ENCODE measurements at places on chromosomes 6 and 20.

GRCh38 chr6:126640921-126641320 is 301.0 kb downstream of the CENPW start:
- DNase-seq: no peak

DNA sequence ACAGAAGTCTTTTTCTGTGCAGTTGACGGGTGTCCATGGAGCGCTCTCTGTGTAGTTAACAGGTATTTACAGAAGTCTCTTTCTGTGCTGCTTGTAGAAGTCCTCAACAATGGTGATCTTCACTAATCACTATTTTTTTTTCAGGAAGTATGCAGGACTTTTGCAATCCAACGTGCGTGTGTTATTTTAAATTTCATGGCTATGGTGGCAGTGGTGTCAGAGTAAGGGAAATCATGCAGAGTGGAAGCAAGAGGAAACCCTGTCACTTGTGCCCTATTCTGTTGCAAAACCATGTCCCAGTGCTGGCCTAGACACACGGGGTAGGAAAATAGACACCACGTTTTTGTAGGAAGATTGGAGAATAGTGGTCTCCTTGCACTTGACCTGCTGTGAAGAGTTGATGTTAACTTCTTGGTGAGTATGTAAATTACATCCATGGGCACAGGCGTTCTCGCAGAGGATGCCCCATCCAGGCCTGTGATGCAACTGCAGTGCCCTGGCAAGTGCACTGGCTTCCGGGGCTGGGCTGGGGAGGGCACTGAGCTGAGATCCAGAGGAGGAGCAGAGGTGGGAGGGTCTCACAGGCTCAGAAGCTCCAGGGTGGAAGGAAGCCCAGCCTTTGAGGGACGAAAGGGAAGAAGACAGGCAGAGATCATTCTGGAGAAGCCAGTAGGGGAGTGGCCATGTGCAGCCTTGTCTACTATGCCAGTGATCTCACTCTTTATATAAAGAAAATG is 146.5 kb downstream of the SYCP2 start:
- DNase-seq: no peak

DNA sequence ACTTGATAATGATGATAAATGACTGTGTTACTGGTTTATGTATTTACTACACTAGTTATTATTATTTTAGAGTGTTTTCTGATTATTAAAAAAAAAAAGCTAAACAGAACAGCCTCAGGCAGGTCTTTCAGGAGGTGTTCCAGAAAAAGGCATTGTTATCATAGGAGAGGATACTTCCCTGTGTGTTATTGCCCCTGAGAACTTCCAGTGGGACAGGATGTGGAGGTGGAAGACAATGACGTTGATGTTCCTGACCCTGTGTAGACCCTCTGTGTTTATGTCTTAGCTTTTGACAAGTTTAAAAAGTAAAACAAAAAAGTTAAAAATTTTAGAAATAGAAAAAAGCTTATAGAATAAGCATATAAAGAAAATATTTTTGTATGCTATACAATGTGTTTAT is 49.1 kb downstream of the NCOA7 start:
- no peak for DNase-seq

DNA sequence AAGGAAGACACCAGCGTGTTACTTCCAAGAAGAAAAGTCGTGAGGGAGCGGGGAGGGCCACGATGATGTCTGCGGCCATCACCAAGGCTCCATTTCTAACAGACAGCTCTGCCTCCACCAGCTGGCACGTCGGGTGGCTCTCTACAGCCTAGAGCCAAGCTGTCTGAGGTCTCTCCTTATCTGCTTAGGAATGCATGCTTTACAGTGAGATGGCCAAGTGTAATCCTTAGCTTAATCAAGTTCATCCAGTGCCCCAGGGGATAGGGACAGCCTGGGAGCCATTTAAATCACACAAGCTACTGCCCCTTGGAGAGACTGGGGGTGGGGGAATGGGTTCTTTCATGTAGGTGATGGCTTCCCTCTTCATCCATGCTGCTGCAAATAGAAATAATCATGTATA is 213.8 kb upstream of the CST7 start:
- DNase-seq: no peak

GRCh38 chr6:45377043-45377553 is 636 bp downstream of the SUPT3H start:
- peak; percentile 79 for DNase-seq

DNA sequence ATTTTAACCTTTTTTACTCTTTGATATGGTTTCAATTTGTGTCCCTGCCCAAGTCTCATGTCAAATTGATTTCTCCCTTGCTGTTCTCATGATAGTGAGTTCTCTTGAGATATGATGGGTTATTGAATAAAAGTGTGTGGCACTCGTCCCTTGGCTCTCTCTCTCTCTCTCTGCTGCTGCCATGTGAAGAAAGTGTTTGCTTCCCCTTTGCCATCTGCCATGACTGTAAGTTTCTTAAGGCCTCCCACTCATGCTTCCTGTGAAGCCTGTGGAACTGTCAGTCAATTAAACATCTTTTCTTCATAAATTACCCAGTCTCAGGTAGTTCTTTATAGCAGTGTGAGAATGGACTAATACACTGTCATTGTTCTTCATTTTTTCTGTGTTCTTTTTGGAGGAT is 48.5 kb downstream of the LIN28B start:
- no peak for DNase-seq

- DNase-seq: no peak
Observed at GRCh38 chr6:38570750-38571149, 69.0 kb downstream of the BTBD9 start.

- no peak for DNase-seq
Observed at GRCh38 chr6:21098134-21098533, 495.4 kb upstream of the SOX4 start.

DNA sequence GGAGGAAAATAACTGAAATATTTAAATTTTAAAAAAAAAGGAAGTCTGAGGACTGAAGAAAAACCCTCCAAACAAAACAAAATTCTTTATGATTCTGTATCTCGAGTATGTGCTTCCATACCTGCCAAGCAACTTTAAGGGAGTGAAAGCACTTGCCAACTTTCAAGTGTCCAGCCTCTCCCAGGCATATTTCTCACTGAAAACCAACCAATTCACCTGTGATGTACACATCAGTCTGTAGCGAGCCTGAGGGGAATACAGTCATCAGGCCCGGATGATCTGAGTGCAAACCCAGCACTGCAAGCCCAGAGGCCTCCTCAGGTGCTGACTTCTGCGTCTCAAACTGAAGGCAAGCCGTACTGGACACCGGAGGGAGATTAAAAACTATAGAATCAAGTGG is 164.8 kb upstream of the NT5E start:
- no peak for DNase-seq

- no peak for DNase-seq
Observed at GRCh38 chr6:15598273-15598798, 64.5 kb downstream of the DTNBP1 start.

GRCh38 chr6:12844284-12845223 is 128.0 kb downstream of the PHACTR1 start:
- DNase-seq: no peak
